ENCODE measurements at places on chromosomes 3 and 15. TPM values are rescaled to one million over a fixed set of nuclear protein-coding genes. Genes with fewer than 3 reads are reported as not detected.

GRCh38 chr3:171598990-171599389 is 138.8 kb upstream of the TNIK start:
- no peak for DNase-seq

The ZNF774 gene
- 1.3 TPM for total RNA-seq

DNA sequence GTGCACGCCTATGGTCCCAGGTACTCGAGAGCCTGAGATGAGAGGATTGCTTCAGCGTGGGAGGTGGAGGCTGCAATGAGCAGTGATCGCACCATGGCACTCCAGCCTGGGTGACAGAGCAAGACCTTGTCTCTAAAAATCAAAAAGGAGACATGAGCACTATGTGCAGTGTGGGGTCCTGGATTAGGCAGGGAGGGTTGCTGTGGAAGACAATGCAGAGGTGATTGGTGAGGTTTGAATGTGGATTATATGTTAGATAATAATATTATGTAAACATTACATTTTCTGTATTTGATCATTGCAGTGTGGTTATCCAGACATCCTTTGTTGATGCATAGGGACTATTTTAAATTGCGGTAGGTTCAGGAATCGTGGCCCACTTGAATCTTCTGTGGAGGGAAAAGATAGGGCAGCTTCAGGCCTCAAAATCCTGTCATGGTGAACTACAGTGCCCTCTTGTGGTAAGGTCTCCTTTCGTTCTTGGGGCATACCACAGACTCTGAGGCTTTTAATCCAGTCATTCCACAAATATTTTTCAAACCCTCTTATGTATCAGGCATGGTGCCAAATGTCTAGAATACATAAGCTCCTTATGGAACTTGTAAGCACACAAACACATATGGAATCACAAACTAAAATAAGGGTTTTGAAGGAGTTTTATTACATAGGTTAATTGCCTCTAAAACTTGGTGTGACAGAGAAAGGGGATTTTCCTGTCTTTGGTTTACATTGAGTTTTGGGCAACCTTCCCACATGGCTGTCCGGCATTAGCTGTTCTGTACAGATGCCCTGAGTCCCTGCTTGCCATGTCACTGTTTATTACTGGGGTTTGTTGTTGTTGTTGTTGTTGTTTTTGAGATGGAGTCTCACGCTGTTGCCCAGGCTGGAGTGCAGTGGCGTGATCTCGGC is 37.7 kb downstream of the GPD1L start:
- DNase-seq: peak; percentile 95

DNA sequence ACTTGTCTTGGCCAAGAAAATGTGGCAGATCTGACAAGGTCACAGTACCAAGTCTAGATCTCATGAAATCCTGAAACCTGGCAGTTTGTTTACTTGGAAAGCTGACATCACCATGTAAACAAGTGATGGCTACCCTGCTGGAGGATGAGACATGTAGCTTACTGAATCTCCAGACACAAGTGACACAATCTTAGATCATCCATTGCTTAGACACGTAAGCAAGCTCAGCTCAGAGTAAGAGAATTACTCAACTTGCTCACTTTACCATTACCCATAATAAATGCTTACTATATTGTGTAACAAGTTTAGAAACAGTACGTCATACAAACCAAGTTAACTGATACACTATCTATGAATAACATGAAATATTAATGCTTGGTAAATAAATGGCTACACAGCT is 263.8 kb downstream of the TBC1D5 start:
- peak; percentile 61 for DNase-seq

The TUSC7 gene
- not detected for total RNA-seq

GRCh38 chr3:52830535-52831258 is at the start of gene ITIH4:
Gene ITIH4, minus strand, starts transcription at chr3:52830672. Its CDS starts 30 bp downstream, at chr3:52830642.
- DNase-seq: no peak

The MESP2 gene
- 0.99 TPM for total RNA-seq

The PPARG gene
- total RNA-seq: 14.9 TPM

GRCh38 chr3:188472336-188472735 is 318.4 kb downstream of the LPP start:
- peak; percentile 68 for DNase-seq

- peak; percentile 20 for DNase-seq
Observed at GRCh38 chr3:134056464-134056891, 26.8 kb upstream of the SLCO2A1 start.

DNA sequence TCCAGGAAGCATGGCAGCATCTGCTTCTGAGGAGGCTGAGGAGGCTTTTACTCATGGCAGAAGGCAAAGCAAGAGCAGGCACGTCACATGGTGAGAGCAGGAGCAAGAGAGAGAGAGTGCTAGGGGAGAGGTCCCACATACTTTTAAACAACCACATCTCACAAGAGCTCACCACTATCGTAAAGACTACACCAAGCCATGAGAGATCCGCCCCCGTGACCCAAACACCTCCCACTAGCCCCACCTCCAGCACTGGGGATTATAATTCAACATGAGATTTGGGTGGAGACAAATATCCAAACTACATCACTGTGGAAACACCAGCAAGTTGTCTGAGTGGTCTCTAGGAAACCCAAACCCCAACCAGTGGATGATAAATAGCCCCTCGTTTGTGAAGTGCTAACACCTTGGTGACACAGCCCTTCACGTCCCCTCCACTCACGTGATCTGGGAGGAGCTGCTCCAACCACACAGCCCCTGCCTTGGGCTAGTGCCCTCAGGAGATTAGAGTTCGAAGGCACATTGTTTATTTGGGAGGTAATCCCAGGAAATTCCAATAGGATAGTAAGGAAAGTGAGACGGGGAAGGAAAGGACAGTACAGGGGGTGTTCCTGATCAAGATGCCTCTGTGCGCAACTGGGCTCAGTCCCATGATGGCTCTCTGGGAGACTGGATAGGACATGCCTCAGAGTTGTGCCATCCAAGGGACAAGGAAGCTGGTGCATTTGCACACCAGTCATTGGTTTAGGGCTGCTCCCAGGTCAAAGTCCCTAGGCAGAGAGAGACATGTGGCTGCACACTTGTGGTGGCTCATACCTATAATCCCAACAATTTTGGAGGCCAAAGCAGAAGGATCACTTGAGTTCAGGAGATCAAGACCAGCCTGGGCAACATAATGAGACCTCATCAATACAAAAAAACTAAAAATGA is 80.6 kb upstream of the CTNNB1 start:
- no peak for DNase-seq

DNA sequence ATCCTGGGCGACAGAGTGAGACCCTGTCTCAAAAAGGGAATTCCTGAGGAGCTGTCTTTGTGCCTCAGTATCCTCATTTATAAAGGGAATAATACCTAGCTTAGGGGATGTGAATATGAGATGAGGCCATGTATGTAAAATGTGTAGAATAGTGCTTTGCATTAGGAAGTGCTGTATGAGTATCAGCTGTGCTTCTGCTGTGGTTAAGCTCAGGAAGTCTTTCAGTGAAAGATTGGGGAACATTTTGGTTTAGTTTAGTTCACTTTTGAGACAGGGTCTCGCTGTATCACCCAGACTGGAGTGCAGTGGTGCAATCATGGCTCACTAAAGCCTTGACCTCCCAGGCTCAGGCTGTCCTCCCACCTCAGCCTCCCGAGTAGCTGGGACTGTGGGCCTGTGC is 10.6 kb downstream of the THUMPD3 start:
- no peak for DNase-seq

DNA sequence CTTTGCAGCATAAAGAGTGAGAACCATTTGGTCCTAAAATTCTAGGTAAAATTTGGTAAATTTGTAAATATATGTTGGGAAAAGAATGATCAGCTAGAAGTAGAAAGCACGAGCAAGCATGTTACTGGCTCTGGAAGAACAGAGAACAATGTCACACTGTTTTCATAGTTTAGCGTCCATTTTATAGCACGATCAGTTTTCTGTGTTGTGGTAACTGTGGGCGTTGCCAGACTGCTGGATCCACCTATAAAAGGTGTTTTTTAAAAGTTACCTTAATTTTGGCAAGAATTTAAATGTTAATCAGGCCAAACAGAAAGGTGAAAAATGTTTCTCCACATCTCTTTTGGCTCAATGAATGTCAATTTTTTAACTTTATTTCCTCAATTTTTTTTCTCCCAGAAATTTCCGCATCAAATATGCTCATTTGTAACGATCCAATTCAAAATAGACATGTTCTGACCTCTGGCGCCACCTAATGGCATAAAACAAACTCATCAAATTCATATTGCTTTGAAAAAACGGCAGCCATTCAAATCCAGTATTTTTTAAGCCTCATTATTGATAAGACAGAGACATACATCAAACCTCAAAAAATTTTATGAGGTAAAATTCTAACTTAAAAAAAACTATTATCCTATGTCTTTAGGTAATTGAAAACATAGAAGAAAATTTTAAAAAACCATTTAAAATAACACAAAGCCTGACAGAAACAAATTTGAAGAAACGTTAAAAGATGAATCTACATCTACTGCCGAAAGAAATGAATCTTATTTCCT is 5.5 kb upstream of the GP5 start:
- DNase-seq: peak; percentile 41

DNA sequence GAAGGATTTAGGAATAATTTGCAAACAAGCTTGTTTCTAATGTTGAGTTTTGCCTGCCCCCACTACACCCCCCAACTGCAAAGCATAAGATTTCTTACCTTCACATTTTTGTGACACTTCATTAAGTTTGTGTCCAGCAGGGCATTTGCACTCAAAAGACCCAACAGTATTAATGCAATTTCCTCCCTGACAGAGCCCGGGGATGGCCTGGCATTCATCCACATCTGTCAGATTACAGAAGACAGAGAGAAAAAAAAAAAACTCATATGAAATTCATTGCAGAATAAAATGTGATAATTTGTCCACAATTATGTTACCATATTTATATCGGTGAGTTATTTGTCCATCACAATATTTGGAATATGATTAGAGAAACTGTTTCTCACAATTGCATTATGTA is 111.5 kb downstream of the FBN1 start:
- no peak for DNase-seq

GRCh38 chr3:63611382-63611781 is 41.1 kb upstream of the SNTN start:
- no peak for DNase-seq

The FRMD5 gene
- 4.3 TPM for total RNA-seq

DNA sequence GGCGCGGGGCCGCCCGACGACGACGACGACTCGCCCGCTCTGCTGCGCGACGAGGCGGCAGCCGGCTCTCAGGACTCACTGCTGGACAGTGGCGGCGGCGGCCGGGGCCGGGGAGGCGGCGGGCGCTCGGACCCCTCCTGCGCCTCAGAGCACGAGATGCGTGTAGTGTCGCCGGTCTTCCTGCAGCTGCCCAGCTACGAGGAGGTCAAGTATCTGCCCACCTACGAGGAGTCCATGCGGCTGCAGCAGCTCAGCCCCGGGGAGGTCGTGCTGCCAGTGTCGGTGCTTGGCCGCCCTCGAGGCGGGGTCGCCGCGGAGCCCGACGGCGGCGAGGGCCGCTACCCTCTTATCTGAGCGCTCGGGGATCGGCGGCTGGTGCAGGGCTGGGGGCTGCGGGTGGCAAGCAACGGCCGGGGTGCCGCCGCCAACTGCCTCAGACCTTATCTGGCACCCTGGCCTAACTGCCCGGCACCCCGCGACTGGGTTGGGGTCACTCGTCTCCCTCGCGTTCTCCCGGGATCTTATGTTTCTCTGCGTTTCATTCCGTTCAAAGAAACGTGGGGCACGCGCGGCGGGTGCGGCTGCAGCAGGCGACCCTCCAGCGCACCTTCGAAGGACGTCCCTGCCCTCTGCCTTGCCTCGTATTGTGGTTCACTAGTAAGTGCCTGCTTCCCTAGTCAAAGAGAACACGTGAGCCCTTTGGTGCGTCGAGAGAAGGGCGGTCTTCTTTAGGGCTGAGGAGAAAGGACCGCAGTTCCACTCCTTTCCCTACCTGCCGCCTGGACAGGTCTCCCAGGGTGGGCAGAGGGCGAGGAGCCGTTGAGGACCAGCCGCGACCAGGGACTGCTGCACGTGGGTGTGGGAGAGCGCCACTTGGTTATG is 1.0 kb downstream of the C3orf80 start:
- DNase-seq: no peak

The PLOD2 gene
- 114 TPM for total RNA-seq

DNA sequence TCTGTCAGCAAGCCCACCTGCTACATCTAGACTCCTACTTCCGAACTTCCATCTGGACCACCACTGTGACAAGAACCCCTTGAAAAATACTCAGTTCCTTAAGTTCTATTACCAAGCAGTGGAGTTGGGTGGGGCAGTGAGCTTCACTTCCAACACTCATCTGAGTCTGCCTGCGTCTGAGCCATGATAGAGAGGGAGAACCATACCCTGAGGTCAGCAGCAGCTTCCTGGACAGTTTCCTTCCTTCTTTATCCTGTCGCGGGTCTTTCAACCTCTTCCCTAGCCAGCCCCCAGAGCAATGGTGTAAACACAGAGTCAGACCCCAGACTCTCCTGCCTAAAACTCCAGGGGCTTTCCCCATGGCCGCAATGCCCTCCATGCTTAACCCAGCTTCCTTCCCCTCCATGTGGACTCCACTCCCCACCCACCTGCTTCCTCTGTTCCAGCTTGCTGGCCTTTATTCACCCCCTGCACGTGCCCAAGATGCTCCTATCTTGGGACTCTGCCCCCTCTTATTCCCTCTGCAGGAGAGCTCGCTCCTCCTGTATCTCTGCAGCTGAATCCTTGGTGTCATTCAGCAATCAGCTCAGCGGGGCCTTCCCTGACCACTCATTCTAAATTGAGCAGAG is 211.2 kb downstream of the SHQ1 start:
- DNase-seq: no peak

GRCh38 chr15:75347222-75348033 is 589 bp downstream of the NEIL1 start:
- no peak for DNase-seq

The CFAP44 gene
- total RNA-seq: 1.5 TPM

DNA sequence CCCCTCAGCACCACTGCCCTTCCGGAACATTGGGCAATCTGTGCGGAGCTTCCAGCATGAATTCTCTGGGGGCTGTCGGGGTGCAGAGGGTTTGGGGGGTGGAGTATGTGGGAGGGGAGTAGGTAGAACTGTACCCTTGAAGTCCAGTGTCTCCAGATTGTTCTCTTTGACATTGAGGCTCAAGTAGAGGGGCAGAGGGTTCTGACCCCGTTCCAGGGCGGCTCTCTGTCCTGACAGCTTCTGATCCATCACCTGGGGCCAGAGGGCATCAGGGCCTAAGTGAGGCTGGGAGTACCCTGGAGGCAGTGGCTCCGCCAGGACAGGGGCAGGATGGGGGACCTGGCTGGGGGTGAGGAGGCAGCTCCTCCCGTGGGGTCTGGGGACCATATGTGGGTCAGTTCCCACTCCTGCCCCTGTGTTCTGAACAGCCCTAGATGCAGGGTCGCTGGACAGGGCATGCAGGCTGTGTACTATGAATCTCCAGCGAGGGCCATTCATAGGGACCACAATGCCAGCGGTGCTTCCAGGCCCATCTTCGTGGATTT is 22.1 kb downstream of the PLA2G4D start:
- DNase-seq: no peak

The LOXL1 gene
- 91.4 TPM for total RNA-seq

The HIGD2B gene
- total RNA-seq: 0.26 TPM

DNA sequence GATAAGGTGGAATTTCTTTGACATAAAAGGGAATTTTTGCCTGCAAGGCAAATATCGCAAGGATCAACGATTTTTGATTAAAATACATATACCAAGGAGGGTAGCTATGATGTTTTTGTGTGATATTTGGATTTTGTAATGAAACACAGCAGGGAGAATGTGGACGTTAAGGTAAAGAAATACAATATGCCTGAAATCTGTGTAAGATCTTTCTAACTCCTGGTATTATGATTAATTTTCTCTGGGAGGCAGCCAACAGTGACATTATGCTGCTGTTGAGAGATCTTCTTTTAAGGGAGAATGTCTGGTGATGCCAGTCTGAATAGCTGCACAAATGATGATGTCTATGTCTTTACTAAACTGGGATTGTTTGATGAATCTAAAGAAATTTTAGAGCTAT is 972.2 kb downstream of the SQOR start:
- DNase-seq: no peak

The RGMA gene
- total RNA-seq: 1.3 TPM

Measured in fibroblast of lung (primary cell).